Effector memory CD4-positive, alpha-beta T cell (primary cell): ENCODE measurements at places on chromosomes 6 and 20.

- H3K4me1 ChIP-seq, result no peaks in the 10 kb centered on the region
- DNase-seq, result no peak
- no peaks in the 10 kb centered on the region for H3K36me3 ChIP-seq
- H3K4me3 ChIP-seq, result no peak overlapping the region
- no peaks in the 10 kb centered on the region for H3K27me3 ChIP-seq
These were observed 86.1 kb upstream of the EYA2 start for GRCh38 chr20:46808565-46808964.

- DNase-seq, result no peak
- no peak overlapping the region for H3K4me3 ChIP-seq
- H3K27me3 ChIP-seq, result no peaks in the 10 kb centered on the region
These were observed 593.7 kb upstream of the MMS22L start for GRCh38 chr6:97876711-97877110.

DNA sequence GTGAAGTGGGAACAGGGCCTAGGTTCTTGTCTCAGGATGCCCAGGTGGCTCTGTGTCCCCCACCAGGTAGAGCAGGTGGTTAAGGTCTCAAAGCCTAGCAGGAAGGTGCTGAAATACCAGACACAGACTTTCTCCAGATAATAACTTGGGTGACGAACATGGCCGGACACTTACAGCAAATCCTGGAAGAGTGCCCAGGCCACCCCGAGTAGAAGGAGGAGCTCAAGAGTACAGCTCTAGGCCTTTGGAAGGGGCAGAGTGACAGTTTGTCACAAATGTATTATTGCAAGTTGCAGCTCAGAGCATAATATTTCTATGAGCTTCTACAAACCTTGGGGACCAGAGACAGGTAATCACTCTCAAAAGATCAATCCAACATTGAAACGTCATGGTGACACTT, 251.6 kb upstream of the SOX4 start:
- no peak overlapping the region for H3K27ac ChIP-seq
- no peaks in the 10 kb centered on the region for H3K27me3 ChIP-seq
- H3K4me3 ChIP-seq, result no peak overlapping the region
- DNase-seq, result no peak
- no peaks in the 10 kb centered on the region for H3K36me3 ChIP-seq

DNA sequence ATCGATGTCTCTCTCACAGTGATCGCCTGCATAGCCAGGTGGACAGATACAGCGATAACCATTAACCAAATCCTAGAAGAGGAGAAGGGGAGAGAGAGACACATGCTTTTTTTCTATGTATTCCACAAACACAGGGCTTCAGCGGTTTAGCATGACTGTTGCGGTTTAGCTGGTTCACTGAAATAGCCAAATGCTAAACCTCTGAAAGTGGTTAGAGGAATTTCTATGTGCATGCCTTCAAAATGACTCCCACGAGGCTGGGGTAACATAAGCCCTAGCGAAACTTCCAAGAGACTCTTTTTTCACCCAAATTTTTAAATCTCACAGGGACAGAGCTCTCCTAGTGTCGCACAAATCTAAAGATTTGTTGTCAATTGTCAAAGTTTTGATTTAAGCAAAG, 25.1 kb downstream of the JAG1 start:
- no peaks in the 10 kb centered on the region for H3K27me3 ChIP-seq
- H3K4me1 ChIP-seq, result no peaks in the 10 kb centered on the region
- H3K36me3 ChIP-seq, result no peaks in the 10 kb centered on the region
- no peak overlapping the region for H3K27ac ChIP-seq
- DNase-seq, result no peak

DNA sequence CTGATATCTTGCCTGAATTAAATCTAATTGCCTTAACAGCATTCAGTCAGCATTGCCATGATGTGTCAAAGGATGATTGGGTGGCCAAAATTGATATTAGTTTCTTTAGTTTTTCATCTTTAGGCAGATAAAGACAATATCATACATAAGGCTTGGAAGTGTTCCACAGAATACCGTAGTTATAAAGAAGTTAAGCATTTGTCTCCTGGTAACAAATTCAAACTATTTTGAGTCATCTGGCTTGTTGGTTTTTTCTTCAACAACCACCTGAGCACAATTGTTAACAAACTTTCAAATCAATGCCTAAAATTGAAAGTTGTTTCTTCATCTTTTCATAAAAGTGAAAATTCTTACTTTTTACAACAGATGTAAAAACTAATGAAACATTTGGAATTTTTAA, 47.5 kb upstream of the ADGRF5 start:
- H3K4me1 ChIP-seq, result no peaks in the 10 kb centered on the region
- no peaks in the 10 kb centered on the region for H3K27me3 ChIP-seq
- no peak overlapping the region for H3K27ac ChIP-seq
- DNase-seq, result no peak

DNA sequence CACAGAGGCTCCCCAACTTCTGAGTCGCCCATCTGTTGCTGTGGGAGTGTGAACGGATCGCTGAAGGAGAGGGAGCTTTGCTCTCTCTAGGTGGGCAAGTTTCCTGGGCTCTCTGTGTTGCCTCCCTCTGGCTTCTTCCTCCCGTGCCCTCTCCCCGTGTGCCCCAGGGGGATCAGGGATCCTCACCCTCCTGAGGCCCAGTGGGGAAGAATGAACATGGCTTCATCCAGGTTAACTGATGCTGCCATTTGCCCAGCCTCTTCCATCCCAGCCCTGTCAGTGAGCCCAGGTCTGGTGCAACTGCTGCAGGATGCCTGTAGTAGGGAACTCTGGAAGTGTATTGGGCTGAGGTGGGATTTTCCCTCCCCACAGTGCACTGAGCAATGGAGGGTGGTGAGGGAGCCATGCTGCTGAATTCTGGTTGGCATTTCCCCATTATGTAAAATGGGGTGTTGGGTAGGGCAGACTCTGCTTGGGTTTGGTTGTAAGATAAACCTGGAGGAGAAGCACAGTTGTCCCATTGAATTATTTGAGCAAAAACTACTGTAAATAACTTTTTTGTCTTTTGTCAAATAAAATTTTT, 12.1 kb upstream of the RAB5IF start:
- H3K27me3 ChIP-seq, result no peaks in the 10 kb centered on the region
- H3K27ac ChIP-seq, result no peak overlapping the region
- H3K4me3 ChIP-seq, result no peak overlapping the region
- no peaks in the 10 kb centered on the region for H3K36me3 ChIP-seq
- DNase-seq, result no peak

DNA sequence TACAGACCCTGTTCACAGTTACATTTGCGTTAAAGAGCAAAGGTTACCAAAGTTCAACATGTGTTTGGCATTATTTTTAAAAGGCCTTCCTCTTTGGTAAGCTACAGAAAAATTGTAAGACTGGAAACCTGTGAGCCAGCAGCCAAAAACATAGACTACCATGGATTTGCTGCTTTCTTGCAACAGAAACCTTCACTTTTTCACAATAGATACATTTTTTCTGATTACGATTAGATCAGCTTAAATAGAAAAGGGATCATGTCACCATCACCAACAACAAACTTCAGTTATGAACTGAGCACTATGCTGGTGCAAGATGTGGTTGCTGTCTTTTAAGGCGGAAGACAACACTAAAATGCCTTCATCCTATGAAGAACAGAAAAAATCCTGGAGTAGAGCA, 112.3 kb upstream of the MARCKS start:
- no peak overlapping the region for H3K27ac ChIP-seq
- no peak for DNase-seq
- no peaks in the 10 kb centered on the region for H3K4me1 ChIP-seq
- H3K36me3 ChIP-seq, result no peaks in the 10 kb centered on the region
- H3K27me3 ChIP-seq, result no peaks in the 10 kb centered on the region
- no peak overlapping the region for H3K4me3 ChIP-seq

GRCh38 chr6:163635731-163636364, 221.3 kb downstream of the QKI start:
- no peaks in the 10 kb centered on the region for H3K4me1 ChIP-seq
- H3K36me3 ChIP-seq, result no peaks in the 10 kb centered on the region
- no peak overlapping the region for H3K27ac ChIP-seq
- DNase-seq, result no peak
- H3K4me3 ChIP-seq, result no peak overlapping the region

- no peaks in the 10 kb centered on the region for H3K27me3 ChIP-seq
- no peaks in the 10 kb centered on the region for H3K36me3 ChIP-seq
- DNase-seq, result no peak
- no peaks in the 10 kb centered on the region for H3K4me1 ChIP-seq
These were observed 157.1 kb upstream of the THEMIS start for GRCh38 chr6:128057946-128058345.

- no peaks in the 10 kb centered on the region for H3K36me3 ChIP-seq
- H3K4me1 ChIP-seq, result no peaks in the 10 kb centered on the region
- no peaks in the 10 kb centered on the region for H3K27me3 ChIP-seq
- no peak overlapping the region for H3K27ac ChIP-seq
- no peak overlapping the region for H3K4me3 ChIP-seq
These were observed 80.0 kb downstream of the TRMT11 start for GRCh38 chr6:126066053-126067048.

- no peaks in the 10 kb centered on the region for H3K4me1 ChIP-seq
- no peak overlapping the region for H3K27ac ChIP-seq
- DNase-seq, result no peak
- no peaks in the 10 kb centered on the region for H3K36me3 ChIP-seq
- H3K27me3 ChIP-seq, result no peaks in the 10 kb centered on the region
These were observed 13.0 kb downstream of the GMDS start for GRCh38 chr6:2232445-2232844.

DNA sequence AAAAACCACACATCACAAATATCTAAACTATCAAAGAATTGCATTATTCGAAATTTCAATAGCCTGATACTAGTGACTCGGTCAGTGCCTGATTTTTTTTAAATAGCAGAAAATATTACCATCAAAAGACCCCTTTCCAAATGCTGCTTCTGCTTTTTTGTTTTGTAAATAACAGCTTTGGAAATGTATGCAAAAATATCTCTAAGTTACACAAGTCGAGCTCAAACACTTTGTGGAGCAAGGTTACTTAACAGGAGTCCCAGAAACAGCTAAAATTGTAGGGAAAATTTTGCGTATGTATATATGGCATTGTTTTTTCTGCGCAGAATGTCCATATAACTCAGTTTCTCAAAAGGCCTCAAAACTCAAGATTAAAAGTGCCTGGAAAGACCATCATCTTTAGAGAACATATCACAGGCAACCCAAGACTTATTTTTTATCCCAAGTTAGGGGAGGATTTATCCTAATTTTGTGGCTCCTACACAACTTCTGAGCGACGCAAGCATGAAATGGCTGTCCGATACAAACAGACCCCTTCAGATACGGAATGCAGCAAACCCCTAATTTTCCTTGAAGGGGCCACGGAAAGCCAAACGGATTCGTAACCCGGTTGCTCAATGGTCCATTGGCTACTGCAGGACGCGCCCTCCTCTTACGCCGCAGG, 1.3 kb downstream of the CEP85L start:
- peak overlapping the region; percentile 93 for H3K4me3 ChIP-seq
- DNase-seq, result no peak
- H3K4me1 ChIP-seq, result peaks cover 6% of the 10 kb centered on the region
- H3K27ac ChIP-seq, result peak overlapping the region; percentile 93
- no peaks in the 10 kb centered on the region for H3K27me3 ChIP-seq

- H3K36me3 ChIP-seq, result no peaks in the 10 kb centered on the region
- H3K4me3 ChIP-seq, result no peak overlapping the region
- no peaks in the 10 kb centered on the region for H3K27me3 ChIP-seq
- no peaks in the 10 kb centered on the region for H3K4me1 ChIP-seq
- H3K27ac ChIP-seq, result no peak overlapping the region
These were observed 9.9 kb downstream of the SMOC2 start for GRCh38 chr6:168450917-168451316.

DNA sequence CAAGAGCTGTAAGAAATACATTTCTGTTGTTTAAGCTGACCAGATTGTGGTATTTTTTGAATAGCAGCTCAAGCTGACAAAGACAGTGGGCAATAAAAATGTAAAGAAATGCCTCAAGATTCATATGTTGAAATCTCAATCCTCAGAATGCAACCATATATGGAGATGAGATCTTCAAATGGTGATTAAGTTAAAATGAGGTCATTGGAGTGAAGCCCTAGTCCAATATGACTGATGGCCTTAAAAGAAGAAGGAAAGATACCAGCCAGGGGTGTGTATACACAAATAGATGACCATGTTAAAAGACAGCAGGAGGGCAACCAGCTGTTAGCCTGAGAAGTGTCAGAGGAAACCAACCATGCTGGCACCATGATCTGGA, 7.1 kb upstream of the DDO start:
- H3K36me3 ChIP-seq, result no peaks in the 10 kb centered on the region
- no peaks in the 10 kb centered on the region for H3K4me1 ChIP-seq
- H3K4me3 ChIP-seq, result no peak overlapping the region
- H3K27me3 ChIP-seq, result peaks cover 3% of the 10 kb centered on the region

DNA sequence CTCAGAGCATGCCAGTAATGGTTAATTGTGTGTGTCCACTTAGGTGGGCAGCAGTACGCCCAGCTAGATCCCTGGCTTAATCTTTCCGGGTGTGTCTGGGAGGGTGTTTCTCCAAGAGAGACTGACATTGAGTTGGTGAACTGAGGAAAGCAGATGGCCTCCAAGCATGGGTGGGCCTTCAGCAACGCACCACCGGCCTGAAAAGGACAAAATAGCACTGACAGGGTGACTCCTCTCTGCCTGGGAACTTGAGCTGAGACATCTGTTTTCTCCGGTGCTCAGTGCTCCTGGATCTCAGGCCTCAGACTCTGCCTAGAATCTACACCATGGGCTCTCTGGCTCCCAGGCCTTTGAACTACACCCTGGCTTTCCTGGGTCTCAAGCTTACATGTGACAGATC, 43.2 kb downstream of the C6orf118 start:
- no peak for DNase-seq
- H3K36me3 ChIP-seq, result no peaks in the 10 kb centered on the region
- no peak overlapping the region for H3K27ac ChIP-seq

DNA sequence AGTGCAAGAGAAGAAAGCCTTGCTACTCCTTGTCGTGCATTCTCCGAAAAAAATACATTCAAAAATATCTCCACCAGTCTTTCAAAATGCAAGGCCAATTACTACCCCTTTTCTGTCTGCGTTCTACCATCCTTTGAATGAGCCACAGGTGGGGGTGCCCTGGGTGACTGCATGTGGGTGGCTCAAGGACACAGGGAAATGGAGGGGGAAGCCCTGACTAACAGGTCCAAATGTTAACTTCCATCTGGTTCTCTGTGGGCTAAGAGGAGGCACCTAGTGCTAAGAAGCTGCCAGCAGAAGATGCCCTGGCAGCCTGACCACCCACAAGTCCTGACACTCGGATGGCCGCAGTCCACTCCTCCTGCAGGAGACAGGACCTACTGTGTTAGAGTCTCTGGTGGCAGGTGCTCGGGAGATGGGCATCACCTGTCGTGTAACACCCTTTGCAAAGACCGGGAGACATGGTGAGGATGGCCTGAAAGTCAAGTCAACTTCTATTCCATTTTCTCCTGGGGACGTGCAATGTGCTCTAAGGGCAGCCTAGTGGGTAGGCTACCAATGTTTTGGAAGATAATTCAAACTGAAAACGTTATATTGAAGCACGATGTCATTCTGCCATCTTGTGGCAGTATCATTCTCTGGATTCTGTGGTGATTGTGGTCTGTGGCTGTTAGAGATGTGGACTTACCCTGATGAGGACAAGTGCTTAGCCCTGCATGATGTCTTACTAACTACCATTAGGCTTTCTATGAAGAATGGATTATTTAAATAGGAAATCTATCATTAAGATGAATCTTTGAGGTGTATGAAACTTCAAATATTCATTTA, 27.4 kb upstream of the IGF2R start:
- no peaks in the 10 kb centered on the region for H3K27me3 ChIP-seq
- H3K27ac ChIP-seq, result no peak overlapping the region
- H3K4me3 ChIP-seq, result no peak overlapping the region
- H3K36me3 ChIP-seq, result no peaks in the 10 kb centered on the region
- no peaks in the 10 kb centered on the region for H3K4me1 ChIP-seq
